ENCODE measurements at places on chromosomes 16 and 17.
A peak's percentile ranks its signal among the peaks of the same experiment; 100 is the strongest.

GRCh38 chr16:56294579-56294978, 103.3 kb downstream of the GNAO1 start:
- no peak for DNase-seq

- DNase-seq, result no peak
These were observed 354 bp upstream of the ESRP2 start for GRCh38 chr16:68236137-68236825.

GRCh38 chr17:57707892-57708291, 37.2 kb downstream of the CCDC182 start:
- no peak for DNase-seq

- peak; percentile 67 for DNase-seq
These were observed 11.5 kb downstream of the RMI2 start for GRCh38 chr16:11356573-11357331.

DNA sequence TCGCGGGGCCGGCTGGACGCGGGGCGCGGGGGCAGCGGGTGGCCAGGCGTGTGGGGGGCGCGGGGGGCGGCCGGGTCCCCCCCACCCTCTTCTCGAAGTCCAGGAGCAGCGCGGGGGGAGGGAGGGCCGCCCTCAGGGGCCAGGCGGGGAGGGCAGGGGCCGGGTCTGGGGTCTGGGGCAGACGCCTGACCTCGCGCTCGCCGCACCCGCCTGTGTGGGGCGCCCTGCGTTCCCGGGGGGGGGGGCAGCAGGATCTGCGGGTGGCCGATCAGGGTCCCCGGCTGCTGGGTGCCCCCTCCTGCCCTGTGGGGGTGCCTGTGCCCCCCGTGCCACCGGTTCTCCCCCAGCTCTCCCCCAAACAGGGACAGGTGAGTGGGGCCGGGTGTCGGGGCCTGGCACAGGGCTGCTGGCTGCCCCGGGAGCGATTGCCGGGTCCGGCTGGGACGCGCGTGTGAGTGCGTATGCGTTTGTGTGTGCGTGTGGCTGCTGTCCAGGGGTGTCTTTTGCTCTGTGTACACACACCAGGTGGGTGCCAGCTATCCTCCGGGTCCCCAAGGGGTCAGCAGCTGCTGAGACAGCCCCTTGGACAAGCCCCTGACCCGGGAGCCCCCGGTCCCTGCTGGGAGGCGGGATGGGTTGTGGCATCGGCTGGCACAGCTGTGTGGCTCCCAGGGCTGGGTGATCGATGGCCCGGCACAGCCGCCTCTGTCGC, 663 bp downstream of the PRR35 start:
- no peak for DNase-seq

- DNase-seq, result no peak
These were observed 27.4 kb upstream of the CDH3 start for GRCh38 chr16:68617734-68618133.

GRCh38 chr16:48354877-48355855, 30.0 kb downstream of the SIAH1 start:
- no peak for DNase-seq

- DNase-seq, result no peak
These were observed 26.9 kb upstream of the LITAF start for GRCh38 chr16:11613381-11614303.

DNA sequence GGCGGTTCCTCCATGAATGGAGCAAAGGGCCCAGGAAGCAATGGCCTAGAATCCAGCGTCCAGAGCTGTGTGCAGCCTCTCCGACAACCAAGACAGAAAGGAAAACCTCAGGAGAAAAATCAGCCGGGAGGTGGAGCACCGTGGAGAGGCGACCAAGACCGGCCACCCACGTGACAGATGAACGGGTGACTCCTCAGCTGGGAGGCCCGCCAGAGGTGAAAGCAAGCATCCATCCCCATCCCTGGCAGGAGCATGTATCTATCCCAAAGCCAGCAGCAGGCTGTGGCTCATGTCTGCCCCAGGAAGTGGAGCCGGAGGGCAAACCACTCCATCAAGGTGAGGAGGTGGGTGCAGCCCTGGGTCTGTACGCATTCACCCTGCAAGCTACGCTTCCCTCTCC, 52.1 kb downstream of the FOXL1 start:
- no peak for DNase-seq

GRCh38 chr17:81483862-81484194, 28.8 kb downstream of the ACTG1 start:
- DNase-seq, result no peak

DNA sequence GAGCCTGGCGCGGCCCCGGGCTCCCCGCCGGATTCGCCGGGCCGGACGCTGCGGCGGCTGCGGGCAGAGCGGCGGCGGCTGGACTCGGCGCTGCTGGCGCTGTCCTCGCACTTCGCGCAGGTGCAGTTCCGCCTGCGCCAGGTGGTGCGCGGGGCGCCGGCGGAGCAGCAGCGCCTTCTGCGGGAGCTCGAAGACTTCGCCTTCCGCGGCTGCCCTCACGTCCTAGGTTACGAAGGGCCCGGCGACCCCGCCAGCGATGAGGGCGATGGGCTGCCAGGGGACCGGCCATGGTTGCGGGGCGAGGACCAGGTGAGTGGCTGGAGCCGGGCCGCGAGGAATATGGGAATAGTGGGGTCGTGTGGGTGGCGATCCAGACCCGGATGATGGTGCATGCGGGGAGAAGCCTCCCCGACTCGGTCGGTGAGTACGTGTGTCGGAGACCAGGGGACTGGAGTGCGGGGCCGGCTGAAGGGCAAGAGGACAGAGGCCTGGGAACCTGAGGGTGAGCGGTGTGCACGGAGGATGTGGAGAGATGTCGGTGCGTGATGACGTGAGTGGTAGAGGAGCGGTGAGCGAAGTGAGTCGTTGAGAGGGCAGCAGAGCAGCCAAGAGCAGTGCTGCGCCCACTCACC, 517 bp downstream of the RUNDC1 start:
- DNase-seq, result peak; percentile 73

DNA sequence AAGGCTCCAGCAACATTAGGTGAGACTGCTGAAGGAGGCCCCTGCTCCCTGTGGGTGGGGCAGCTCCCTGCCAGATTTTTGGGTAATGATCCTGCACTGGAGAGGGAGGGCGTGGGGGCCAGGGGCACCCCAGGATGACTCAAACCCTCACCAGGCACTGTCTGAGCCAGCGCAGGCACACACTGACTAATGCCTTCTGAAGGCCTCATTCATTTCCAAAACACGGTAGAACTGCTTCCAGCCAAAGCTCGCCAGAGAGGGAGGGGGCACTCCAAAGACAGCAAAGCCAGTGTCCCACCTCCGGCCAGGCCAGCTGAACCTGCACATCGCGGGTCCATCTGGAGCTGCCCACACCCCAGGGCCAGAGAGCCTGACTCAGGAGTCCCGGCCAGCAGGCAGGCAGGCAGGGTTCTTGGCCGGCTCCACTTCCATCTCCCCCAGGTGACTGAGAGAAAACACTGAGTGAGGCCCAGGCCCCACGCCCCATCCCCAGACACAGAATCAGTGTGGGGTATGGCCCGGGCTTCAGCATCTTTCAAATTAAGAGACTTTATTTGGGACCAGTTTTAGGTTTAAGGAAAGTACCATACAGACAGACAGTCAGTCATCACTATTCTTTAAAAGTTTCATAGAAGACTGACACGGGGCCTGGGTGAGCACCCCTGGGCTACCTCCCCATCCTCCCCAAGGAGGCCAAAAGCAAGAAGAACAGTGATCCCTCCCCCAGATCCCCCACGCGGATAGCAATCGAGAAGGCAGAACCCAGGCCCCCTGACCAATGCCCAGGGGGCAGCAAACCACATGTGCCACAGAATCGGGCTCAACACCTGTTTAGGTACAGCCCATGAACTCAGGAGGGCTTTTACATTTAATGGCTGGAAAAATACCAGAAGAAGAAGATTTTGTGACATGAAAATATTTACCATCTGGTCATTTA, 2.3 kb downstream of the PIEZO1 start:
- peak; percentile 86 for DNase-seq

GRCh38 chr17:34596920-34597319, 17.5 kb downstream of the TMEM132E start:
- no peak for DNase-seq

DNA sequence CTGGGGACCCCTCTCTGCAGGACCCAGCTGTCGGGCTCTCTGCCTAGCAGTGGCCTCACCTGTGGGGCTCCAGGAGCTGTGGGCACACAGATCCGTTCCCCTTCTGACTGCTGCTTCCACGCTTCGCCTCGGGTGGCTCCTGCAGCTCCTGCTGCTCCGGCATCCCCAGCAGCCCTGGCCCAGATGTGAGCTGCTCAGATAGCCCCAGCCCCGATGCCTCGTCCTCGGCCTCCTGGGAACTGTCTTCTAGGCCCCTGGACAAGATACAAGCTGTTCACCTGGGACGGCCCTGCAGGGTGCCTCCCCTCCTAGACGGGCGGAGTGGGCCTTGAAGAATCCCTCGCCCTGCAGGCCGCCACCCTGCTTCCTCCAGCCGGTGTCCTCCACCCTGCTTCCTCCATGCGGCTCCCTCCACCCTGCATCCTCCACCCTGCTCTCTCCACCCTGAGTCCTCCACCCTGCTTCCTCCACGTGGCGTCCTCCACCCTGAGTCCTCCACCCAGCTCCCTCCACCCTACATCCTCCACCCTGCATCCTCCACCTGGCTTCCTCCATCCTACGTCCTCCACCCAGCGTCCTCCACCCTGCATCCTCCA, 11.0 kb downstream of the EMC6 start:
- no peak for DNase-seq

DNA sequence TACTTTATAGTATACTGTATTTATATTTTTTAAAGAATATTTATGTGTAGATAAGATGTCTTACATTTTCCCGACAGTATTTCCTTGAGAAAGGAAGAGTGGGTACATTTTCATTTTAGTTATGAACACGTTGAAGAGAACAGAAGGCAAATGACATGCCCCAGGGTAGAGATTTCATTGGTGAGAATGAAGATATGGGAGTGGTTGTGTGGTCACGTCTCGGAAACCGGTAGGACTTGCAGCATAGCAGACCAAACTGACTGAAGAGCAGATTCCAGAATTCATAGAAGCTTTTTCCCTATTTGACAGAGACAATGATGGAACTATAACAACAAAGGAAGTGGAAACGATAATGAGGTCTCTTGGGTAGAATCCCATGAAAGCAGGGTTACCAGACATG, 71.7 kb downstream of the KCNJ2 start:
- DNase-seq, result no peak

DNA sequence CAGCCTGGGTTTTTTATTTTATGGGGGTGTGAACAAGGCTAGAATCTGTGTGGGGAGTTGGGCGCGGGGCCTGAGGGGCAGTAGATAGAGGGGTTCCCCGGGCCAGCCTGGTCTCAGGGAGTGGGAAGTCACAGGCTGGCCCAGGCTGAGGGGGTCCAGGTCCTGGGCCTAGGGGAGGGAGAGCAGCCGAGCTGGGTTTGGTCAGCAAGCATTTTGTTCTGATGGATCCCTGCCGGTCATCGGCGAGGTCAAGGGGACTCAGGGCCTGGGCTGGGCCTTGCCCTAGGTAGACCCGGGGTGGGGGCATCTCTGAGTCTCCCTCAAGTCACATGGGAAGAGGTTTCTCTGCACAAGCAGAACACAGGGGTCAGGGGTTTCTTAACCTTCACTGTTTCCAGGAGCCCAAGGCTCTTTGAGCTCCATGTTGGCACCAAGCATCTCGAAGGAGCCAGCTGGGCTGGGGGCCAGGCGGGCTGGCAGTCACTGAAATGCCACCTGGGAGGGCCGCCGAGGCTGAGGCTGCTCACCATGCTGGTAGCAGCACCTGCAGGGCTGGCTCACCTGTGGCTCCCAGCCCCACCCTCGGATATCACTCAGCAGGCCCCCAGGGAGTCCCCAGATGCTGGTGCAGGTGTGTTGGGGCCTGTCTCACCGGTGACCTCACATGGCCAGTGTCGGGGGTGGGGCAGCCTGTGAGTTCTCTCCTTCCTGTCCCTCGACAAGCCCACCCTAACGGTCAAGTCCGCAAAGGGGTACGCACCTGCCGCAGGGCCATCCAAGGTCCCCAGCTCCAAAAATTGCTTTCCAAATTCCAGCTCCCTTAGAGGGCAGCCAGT, 41.0 kb downstream of the SLC7A5 start:
- DNase-seq, result peak; percentile 59

DNA sequence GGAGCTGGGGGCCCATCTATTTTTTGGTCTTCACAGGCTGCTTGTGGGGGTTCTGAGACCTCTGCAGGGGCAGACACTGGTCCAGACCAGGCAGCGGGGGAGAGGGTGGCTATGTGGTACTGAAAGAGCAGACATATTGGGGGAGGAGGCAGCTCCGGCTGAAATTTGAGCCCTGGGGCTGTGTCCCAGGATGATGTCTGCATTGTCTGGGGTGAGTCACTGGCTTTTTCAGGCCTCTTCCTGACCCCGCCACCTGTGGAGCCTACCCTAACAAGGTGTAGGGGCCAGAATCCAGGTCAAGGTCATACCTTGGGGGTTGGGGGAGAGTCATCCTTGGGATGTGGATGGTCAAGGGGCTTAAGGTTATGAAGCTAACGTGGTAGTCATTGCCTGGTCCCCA, 2.4 kb downstream of the CORO6 start:
- no peak for DNase-seq

DNA sequence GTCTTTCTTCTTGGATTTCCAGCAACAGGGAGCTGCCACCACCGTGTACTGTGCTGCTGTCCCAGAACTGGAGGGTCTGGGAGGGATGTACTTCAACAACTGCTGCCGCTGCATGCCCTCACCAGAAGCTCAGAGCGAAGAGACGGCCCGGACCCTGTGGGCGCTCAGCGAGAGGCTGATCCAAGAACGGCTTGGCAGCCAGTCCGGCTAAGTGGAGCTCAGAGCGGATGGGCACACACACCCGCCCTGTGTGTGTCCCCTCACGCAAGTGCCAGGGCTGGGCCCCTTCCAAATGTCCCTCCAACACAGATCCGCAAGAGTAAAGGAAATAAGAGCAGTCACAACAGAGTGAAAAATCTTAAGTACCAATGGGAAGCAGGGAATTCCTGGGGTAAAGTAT, 389.0 kb downstream of the MAF start:
- DNase-seq, result no peak

- DNase-seq, result no peak
These were observed 210.3 kb downstream of the LGALS9B start for GRCh38 chr17:20257008-20257407.

GRCh38 chr17:13428611-13429042, 173.1 kb downstream of the HS3ST3A1 start:
- no peak for DNase-seq

DNA sequence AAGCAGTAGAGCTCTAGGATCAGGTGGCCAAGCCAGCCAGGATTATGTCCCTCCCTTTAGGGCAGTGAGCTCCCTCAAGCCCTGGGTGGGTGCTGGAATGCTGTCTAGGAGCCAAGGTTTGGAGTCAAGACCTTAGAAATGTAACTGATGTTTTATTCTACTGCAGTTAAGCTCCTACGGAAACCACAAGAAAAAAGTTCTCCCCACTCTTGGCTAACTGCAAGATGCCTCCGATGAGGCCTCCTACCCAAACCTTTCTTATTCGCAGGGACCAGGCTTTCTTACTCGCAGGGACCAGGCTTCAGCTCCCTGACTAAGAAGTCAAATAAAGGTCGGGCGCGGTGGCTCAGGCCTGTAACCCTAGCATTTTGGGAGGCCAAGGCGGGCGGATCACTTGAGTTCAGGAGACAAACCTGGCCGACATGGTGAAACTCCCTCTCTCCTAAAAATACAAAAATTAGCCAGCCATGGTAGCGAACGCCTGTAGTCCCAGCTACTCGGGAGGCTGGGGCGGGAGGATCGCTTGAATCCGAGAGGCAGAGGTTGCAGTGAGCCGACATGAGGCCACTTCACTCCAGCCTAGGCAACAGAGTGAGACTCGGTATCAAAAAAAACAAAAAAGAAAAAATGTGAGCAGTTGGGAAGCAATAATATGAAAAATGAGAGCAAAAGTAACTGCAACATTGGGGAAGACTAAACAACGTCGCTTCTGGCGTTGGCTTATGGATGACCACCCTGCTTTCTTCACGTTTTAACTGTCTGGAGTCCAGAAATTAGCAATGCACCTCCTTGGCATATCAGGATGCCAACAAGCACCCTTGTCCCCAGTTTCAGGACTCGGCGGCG, 31.7 kb upstream of the ARL4D start:
- peak; percentile 17 for DNase-seq

GRCh38 chr16:84919269-84919668, 92.1 kb downstream of the ZDHHC7 start:
- DNase-seq, result no peak
